GM10248 (cell line): ENCODE measurements at places on chromosomes 6 and 20.

GRCh38 chr6:146498309-146498708, 45.3 kb upstream of the RAB32 start:
- no peak for DNase-seq

GRCh38 chr6:13654496-13654895, 39.4 kb downstream of the NOL7 start:
- no peak for DNase-seq

- no peak for DNase-seq
Measured at GRCh38 chr6:169957351-169957963, 206.0 kb downstream of the ERMARD start.

DNA sequence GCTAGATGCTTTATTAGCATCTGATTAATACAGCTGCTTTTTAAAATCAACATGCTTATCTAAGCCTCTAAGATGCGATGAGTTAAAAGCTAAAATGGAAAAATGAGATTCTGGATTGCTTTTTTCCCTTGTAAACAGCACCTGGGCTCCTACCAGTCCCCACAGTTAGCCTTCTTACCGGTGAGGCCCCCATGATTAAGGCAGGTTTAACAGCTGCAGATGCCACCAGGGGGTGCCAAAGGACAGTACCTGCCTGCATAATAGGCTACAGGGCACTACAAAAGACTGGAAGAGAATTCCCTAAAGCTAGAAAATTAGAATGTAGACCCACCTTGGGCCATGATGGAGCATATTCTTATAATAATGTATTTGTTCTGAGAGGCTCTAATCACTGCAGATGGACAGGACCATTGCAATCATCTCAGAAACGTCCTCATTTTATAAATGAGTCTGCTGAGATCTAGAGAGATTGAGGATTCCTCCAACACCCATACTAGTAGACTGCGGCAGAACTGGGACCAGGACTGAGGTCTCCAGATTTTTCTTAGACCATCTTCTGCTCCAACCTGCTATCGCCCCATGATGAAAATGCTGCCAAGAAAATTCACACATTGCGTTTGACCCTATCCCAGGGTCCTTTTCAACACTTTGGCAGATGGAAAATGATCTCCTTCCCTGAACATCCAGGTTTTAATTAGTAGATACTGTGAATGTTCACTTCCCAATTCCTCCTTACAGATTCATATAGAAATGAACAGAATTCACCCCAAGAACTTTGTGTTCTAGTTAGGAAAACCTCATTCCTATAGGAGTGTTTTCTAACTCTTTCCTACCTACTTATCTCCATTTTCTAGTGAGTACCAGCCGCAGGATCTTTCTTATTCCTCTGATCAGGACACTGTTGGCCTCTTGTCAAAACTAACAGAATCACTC, 148.8 kb downstream of the RPS12 start:
- DNase-seq, result peak; percentile 35

DNA sequence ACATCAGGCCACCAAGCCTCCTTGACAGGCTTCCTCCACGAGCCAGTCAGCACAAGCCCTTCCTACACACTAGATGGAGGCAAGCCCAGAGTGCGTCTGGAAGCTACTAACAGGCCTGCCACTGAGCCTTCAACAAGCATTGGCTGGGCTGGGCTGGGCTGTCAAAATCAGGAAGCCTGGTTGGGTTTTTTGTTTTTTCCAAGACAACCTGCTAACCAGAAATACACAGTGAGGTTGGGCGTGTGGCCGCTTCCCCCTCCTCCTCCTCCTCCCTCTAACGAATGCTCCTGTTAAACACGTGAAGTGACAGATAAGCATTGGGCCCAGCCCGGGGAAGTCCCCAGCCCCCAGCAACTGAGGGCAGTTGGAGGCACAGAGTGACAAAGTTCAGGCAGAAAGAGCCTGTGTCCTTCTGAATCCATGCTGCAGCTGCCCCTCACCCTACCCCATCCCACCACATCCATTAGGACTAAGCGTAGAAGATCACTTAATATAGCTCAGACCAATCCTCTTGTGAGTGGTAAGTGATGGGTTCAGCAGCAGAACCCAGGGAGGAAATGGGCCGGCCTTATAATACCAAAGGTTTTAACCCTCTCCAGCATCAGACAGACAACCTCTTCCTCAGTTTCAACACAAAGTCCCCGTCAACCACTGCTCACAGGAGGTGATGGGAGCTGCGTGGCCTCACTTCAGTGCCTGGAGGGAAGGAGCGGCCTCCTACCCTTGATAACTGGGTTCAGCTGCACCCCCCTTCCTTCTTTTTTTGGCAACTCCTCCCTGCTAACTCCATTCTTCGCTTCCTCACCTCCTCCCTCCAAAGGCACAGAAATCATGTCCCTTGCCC, 1.1 kb downstream of the NFATC2 start:
- peak; percentile 60 for DNase-seq

GRCh38 chr20:31951530-31952453, at the start of gene PDRG1:
Gene PDRG1 (minus strand): TSS chr20:31952046. CDS start chr20:31951961, 85 bp downstream.
- DNase-seq, result peak; percentile 97

DNA sequence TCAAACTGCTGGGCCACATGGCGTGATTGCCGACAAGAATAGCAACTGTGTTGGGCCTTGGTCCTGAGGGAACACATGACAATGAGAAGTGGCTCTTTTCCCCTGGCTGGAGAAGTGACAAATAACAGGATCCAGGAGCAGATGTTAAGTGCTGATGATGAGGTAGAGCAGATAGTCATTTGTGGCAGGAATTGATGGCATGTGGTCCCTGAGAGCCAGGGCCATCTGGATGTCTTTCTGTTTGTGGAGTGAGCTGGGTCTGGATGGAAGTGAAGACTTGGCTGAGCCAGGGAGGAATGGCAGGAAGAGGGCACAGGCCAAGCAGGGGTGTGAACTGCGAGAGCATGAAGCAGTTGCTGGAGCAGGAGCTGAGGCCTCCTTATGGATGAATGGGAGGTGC, 67.8 kb downstream of the SCAND1 start:
- DNase-seq, result no peak

DNA sequence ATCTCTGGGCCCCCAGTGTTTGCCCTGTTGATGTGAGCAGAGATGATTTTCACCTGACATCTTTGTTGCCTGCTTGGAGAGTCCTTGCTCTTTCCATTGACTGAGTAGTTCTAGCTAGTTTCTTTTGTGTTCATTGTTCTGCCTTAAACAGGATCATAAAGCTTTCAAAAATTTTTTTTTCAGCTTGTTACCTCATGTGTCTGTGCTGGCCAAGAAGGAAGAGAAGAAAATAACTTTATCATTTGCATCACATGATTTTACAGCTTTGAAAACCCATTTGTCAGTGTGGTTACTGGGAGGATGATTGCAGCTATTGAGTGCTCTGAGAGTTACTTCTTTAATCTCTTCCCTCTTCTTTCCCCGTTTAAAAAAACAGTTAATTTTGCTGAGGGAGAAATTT, 16.0 kb downstream of the FOXO3 start:
- DNase-seq, result no peak

GRCh38 chr6:166315436-166315835, 7.2 kb upstream of the PRR18 start:
- DNase-seq, result no peak

GRCh38 chr6:165245701-165246100, 63.7 kb downstream of the C6orf118 start:
- no peak for DNase-seq

- no peak for DNase-seq
Measured at GRCh38 chr6:36686668-36687513, 8.4 kb downstream of the CDKN1A start.
